ENCODE measurements at places on chromosomes 7 and 10.

- no peak for DNase-seq
Observed at GRCh38 chr10:116082206-116082605, 190.8 kb downstream of the GFRA1 start.

DNA sequence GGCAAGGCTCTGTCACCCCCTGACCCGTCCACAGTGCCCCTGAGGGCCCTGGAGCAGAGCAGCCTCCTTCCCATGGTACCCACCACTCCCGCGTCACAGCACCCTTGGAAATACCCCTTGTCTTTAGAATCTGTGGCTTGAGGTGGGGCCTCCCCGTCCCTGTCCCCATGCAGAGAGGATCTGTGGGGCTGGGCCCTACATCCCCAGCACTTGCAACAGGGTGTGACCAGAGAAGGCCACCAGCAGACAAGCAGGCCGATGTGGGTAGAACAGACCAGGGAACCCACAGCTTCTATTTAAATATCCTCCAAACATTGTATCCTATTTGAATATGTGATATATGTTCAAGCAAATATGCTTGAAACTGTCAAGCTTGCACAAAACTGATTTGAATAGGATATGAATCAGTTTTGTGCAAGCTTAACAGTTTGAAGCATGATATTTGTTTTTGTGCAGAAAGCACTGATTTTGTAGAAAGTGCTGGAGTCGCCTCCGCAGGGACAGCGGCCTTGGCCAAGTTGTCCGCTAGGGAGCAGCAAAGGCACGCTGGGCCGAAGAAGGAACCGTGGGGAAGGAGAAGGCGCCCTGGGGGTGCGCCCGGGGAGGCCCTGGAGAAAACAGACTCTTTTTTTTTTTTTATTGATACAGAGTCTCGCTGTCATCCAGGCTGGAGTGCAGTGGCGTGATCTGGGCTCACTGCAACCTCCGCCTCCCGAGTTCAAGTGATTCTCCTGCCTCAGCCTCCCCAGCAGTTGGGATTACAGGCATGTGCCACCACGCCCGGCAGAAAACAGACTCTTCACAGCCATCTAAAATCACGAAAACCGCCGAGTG lies 2.2 kb downstream of the CFAP46 start:
- DNase-seq, result no peak

GRCh38 chr7:100779359-100779758 lies 46.0 kb downstream of the ZAN start:
- DNase-seq, result no peak

DNA sequence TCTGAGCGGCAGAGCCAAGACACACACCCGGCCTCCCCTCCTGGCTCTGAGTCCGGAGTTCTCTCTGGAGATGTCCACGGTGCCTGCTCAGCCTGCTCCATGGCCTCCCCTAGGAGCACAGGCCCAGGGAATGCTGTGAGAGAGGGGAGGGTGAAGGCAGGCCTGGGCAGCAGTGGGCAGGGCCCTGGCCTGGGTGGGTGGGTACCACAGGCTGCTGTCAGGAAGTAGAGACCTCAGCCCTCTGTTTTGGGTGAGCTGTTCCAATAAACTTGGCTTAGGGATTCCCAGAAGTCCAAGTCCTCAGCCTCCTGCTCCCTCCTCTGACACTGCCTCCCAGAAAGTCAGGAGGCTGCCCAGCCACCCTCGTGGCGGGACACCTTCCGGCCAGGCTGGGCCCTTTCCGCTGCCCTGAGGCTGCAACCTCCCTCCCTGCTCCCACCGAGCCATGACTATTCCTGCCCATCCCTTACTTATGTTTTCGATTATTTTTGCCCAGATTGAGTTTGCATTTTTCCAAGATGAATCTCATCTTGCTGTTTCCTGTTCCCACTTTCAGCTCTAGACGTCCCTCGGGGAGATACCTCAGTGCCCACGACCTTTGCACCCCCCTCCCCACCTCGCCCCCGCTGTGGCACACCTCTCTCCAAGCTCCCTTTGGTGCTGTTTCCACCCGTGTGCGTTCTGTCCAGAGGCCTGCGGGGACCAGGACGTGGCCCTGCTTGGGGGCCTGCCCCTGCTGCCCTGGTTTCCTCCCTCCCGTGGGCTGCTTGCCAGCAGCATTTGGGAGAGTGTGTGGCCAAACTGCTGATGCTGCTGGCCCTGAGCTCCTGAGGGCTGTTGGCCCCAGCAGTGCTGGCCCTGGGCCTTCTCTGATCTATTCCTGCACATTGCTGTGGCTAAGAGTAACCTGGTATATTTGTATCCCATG lies 5.8 kb upstream of the POLM start:
- DNase-seq, result no peak

- no peak for DNase-seq
Observed at GRCh38 chr10:82866424-82867020, 991.5 kb downstream of the NRG3 start.

GRCh38 chr10:102112210-102112817 lies 7.9 kb downstream of the LDB1 start:
- no peak for DNase-seq

GRCh38 chr7:72223351-72223750 lies 188.8 kb downstream of the CALN1 start:
- no peak for DNase-seq
